ENCODE measurements at places on chromosomes 5 and 9. TPM values are rescaled to one million over a fixed set of nuclear protein-coding genes. Genes with fewer than 3 reads are reported as not detected.

LCN10 gene
- 3.9 TPM for polyA plus RNA-seq

VLDLR gene
- polyA plus RNA-seq = 8.6 TPM

NOP16 gene
- 32.1 TPM for polyA plus RNA-seq

ARHGEF28 gene
- 21.9 TPM for polyA plus RNA-seq

TMEM215 gene
- polyA plus RNA-seq = not detected

ARSI gene
- 1.1 TPM for polyA plus RNA-seq

TMEM141 gene
- polyA plus RNA-seq = 403 TPM

RMRP gene
- not detected for polyA plus RNA-seq

CDK7 gene
- 29.4 TPM for polyA plus RNA-seq

ROPN1L gene
- polyA plus RNA-seq = 1.4 TPM

PCDHGB6 gene
- polyA plus RNA-seq = 0.22 TPM

ROR2 gene
- polyA plus RNA-seq = 1.5 TPM

SLCO6A1 gene
- not detected for polyA plus RNA-seq

SPINK4 gene
- polyA plus RNA-seq = not detected

BARX1 gene
- polyA plus RNA-seq = not detected

GABRA6 gene
- not detected for polyA plus RNA-seq

INSL4 gene
- not detected for polyA plus RNA-seq

TRIM41 gene
- polyA plus RNA-seq = 21.8 TPM

PCDHA3 gene
- polyA plus RNA-seq = 0.13 TPM

NUTM2G gene
- not detected for polyA plus RNA-seq

C9 gene
- 1.5 TPM for polyA plus RNA-seq

IL31RA gene
- not detected for polyA plus RNA-seq

PCDHGC5 gene
- polyA plus RNA-seq = not detected

SOHLH1 gene
- polyA plus RNA-seq = not detected

EQTN gene
- polyA plus RNA-seq = not detected

LHX2 gene
- not detected for polyA plus RNA-seq

UGT3A1 gene
- 37.5 TPM for polyA plus RNA-seq

C7 gene
- 158 TPM for polyA plus RNA-seq

IGFBPL1 gene
- polyA plus RNA-seq = not detected

REEP2 gene
- 8.8 TPM for polyA plus RNA-seq

IFNA21 gene
- not detected for polyA plus RNA-seq

PIP5KL1 gene
- polyA plus RNA-seq = 4.3 TPM

RANBP17 gene
- polyA plus RNA-seq = 2.0 TPM

KCNV2 gene
- polyA plus RNA-seq = not detected

STKLD1 gene
- 4.0 TPM for polyA plus RNA-seq

CDC20B gene
- polyA plus RNA-seq = 0.88 TPM

UTP15 gene
- 4.5 TPM for polyA plus RNA-seq

FST gene
- polyA plus RNA-seq = 0.45 TPM

Measured in kidney (tissue), 22 donors.